ENCODE measurements at places on chromosomes 5 and 9. TPM values are rescaled to one million over a fixed set of nuclear protein-coding genes. Genes with fewer than 3 reads are reported as not detected.
A peak's percentile ranks its signal among the peaks of the same experiment; 100 is the strongest.

DNA sequence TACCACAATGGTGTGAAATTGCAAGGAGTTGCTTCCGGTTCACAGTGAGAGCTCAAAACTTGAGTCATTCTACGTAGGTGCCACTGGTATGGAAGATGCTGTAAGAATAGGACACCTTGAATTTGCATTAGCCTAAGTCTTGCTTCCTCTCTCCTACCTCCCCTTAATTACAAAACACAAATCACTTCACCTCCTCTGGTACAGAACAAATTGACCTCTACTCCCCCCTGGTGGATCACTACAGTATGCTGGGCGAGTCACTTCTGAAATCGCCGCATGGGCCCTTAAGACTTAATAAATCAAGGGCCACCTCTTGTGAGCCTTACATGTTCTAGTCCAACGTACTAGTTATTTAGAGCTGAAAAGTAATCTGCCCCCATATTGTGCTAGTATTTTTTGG lies 145.3 kb upstream of the SMARCA2 start:
- DNase-seq, result no peak

The PTGDS gene
- 80.4 TPM for total RNA-seq

The PCDHB10 gene
- total RNA-seq, result 4.3 TPM

The TMEM171 gene
- total RNA-seq, result 3.6 TPM

- no peak for DNase-seq
Observed at GRCh38 chr5:177301503-177302165, 1.9 kb downstream of the RAB24 start.

DNA sequence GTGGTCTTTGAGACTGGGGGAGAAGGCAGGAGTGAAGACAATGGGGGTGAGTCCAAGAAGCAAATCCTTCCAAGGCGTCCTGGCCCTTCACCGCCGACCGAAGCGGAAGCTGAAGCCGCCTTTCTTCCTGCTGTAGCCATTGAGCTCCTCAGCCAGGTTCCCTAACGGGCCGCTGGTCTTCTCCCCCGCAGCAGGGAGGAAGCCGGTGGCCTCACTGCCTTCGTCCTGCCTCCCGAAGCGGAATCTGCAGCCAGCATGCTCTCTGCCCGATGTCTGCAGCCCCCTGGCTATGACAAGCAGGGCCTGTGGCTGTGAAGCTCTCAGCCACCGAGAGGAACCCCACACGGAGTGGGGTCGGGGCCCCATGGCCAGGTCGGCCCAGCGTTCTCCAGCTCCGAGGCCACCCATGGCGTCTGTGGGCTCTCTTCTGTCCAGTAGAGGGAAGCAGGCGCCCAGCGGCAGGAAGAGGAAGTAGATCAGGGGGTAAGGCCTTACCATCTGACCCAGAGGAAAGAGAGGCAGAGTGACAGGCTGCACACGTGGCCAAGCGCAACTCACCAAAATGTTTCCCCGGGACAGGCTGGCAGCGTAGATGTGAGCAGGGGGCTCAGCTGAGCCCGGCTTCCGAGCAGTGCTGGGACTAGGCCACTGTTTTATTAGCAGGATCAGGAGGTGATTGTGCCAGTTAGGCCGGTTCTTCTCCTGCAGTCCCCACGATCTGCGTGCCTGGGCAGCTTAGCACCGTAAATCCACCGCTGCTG lies 3.1 kb downstream of the QRFP start:
- peak; percentile 74 for DNase-seq

GRCh38 chr5:36701085-36701698 lies 94.8 kb downstream of the SLC1A3 start:
- DNase-seq, result no peak

DNA sequence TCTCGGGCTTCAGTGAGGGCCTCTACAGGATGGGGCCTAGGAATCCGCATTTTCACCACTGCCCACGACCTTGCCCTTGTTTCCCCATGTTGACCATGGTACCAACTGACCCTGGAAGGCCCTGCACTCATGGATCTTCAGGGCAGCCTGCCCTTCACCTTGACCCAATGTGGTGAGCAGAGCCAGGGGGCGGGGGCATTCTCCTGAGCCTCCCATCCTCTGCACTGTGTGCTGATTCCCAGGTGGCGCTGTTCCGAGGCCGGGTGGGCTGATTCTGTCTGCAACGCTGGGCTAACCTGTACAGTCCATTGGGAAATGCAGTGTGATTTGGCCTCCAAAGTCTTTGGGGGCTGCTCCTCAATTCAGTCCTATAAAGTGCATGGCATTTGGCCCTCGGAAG lies 68.7 kb downstream of the SHB start:
- peak; percentile 67 for DNase-seq

DNA sequence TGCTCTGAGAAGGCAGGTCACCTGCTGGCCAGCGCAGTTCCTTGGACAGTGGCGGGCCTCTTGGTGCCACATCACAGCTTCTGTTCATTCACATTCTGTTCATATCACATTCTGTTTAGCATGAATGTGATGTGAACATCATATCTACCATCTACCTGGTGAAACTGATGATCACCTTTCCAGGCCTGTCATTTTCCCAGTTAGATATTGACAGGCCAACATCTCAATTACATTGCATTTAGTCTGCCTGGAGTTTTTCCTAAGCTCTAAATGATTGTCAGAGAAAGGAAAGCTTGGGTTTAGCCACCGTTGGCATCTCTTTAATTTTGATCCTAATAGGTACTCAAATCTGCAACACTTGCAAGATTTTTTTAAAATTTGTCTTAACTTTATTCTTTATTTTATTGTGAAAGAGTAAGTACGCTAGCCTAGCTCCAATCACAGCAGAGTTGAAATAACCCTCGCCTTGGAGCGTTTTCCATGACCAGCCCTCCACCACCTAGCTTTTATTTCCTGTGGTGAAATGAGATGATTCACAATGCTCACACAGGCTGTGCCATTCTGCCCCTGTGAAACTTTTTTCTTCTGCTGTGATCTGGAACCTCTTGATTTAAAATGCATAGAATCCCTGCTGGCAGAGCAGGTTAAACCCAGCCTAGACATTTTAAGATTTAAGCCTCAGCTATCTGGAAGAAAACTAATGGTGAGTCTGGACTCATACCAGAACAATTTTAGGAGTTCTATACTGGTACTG lies 225.0 kb downstream of the ESM1 start:
- DNase-seq, result no peak

The PCDHA13 gene
- total RNA-seq, result 1.1 TPM

The FAM151B gene
- 5.7 TPM for total RNA-seq

- DNase-seq, result no peak
Observed at GRCh38 chr5:124669956-124670721, 76.3 kb downstream of the ZNF608 start.

GRCh38 chr5:126052791-126053190 lies 370.4 kb upstream of the GRAMD2B start:
- no peak for DNase-seq

GRCh38 chr5:122064992-122065391 lies 13.1 kb downstream of the LOX start:
- DNase-seq, result no peak

- DNase-seq, result no peak
Observed at GRCh38 chr5:32232441-32233219, 58.5 kb upstream of the GOLPH3 start.

The RXRA gene
- total RNA-seq, result 28.2 TPM

GRCh38 chr5:28400076-28400475 lies 1361.7 kb upstream of the CDH9 start:
- no peak for DNase-seq

The PCDH12 gene
- 0.02 TPM for total RNA-seq

- no peak for DNase-seq
Observed at GRCh38 chr5:96730586-96730985, 68.4 kb downstream of the CAST start.

- DNase-seq, result no peak
Observed at GRCh38 chr9:34665067-34665380, 2.6 kb upstream of the CCL27 start.

The OR1N1 gene
- total RNA-seq, result not detected

GRCh38 chr9:121472446-121472845 lies 27.2 kb downstream of the GGTA1 start:
- DNase-seq, result no peak

The CAMK2A gene
- total RNA-seq, result 0.24 TPM

GRCh38 chr9:4701526-4701925 lies 22.2 kb downstream of the CDC37L1 start:
- no peak for DNase-seq

The LCP2 gene
- total RNA-seq, result not detected

The PCDHB7 gene
- 1.2 TPM for total RNA-seq

DNA sequence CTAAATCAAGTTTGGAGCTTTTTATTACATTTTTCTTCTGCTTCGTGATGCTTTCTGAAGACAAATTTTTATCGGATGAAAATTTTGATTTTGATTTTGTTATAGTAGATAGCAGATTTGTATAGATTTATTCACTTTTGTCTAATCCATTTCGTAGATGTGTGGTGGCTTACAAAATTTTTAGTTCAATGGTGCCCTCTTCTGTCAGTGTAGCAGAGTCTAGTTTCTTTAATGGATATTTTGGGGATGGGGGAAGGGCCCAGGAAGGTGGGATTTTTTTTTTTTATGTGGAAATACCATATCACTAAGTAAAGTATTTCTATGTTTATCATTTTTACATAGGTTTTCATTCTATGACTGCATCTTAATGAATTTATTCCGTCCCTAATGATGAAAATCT lies 259.9 kb upstream of the TARS1 start:
- no peak for DNase-seq

The GTF3C4 gene
- 17.2 TPM for total RNA-seq

- no peak for DNase-seq
Observed at GRCh38 chr5:6859951-6860638, 146.9 kb downstream of the TENT4A start.

- DNase-seq, result no peak
Observed at GRCh38 chr5:171342362-171343111, 33.5 kb downstream of the TLX3 start.

- no peak for DNase-seq
Observed at GRCh38 chr5:68137511-68138140, 77.9 kb upstream of the PIK3R1 start.
